Tibial nerve (tissue), 4 donors: ENCODE measurements at places on chromosomes 2 and 18.

DNA sequence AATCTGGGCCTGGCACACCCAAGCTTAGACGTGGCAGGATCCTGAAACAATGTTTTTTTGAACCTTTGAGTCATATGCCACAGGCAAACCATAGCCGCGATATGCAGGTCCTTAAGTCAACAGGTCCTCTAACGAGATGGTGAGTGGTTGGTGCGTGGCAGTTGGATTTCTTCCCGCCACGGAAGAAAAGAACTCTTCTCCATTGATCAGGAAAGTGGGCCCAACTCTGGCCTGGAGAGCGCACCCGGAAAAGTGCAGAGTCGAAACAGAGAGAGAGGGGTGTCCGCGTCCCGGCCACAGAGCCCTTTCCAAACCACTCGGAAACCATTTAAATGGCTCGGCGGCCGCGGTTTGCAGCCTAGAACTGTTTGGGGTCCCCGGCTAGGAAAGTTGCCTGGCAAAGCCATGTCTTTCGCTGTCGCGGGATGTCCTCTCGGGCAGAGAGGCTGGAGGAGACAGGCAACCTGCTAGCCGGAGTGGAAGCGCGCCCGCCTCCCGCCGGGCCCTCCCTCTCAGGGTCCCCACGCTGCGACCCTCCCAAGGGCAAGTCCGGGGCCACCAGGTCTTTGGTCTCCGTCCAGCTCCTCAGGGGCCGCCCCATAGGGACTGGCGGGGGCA, 777 bp downstream of the GALNT3 start:
- DNase-seq, result no peak

- DNase-seq, result no peak
These were observed 42.3 kb downstream of the FSIP2 start for GRCh38 chr2:185780890-185781289.

DNA sequence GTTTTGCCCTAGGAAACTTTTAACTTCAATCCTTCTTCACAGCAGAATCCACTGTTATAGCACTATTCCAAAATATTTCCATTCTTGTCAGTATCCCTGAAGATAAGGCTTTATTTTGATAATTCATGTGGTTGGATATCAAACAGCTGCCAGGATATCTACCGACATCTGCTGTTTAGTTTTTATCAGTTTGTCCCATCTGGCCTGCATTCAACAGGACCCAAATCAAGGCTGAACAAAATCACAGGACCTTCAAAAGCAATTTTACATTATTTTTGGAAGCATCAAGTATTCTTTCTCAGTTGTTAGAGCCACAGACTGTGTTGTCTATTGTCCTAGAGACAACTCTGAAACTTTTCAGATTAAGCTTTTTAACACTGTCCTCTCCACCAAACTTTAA, 429.0 kb upstream of the PIK3C3 start:
- DNase-seq, result no peak

DNA sequence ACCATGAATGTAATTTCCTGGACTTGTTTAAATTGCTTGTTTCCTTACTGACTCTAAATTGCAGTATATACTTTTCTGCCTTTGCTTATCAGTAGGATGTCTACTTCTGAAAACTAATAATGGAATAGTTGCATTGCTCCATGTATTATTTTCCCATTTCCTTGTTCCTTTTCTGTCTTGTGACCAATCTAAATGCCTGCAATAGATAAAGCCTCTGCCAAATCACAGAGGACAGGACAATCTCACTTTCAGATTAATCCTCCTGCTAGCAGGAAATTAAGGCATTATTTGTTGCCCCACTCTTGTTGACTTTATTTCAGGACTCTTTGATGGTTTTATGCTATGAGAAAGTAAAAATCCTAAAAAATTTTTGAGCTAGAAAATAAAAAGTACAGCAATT, 4.7 kb upstream of the ESCO1 start:
- no peak for DNase-seq

DNA sequence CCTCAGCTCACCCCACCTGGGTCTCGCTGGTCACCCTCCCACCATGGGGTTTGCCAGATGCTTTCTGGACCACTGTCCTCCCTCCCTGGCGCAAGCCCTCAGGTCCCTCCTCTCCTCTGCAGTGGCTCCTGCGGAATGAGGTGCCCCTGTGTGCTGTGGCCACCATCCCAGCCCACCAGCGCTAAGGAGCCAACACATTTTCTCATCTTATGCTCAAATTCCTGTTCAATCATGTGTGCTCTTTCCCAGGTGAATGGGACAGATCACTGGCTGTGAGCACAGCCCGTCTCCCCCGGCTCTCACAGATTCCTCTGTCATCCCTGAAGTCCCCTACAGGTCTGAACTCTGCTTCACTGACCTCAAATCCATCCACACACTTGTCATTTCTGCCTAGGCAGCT, 15.2 kb upstream of the CCDC74B start:
- DNase-seq, result no peak

DNA sequence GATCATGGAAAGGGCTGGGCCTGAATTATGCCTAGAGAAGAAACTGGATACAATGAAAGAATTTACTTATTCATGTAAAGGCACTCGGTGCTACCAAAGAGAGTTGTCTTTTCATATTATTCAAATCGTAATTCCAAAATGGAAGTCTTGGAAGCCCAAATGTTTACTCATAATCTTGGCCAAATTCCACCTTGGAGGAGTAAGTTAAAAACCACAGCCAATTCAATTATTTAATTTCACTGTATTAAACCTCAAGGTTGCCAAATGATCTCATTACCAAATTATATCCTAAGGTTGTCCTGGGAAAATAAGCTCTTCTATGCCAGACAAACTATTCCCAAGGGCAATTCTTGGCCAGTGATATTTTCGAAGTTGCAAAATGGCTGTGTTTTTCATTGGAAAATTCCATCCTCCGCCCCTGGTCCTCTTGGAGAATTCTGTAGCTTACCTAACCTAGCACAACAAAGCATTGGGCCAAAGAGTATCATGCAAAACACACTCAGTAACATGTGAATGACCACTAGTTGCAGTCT, 11.1 kb upstream of the VPS4B start:
- no peak for DNase-seq

- no peak for DNase-seq
These were observed 111.7 kb upstream of the TNP1 start for GRCh38 chr2:216971593-216971992.

- no peak for DNase-seq
These were observed 104.6 kb upstream of the SIX3 start for GRCh38 chr2:44836916-44837315.

GRCh38 chr18:56565551-56566345, 72.6 kb downstream of the TXNL1 start:
- no peak for DNase-seq

GRCh38 chr2:68755071-68755470, 20.5 kb downstream of the ARHGAP25 start:
- no peak for DNase-seq

- no peak for DNase-seq
These were observed 468.3 kb upstream of the RGPD4 start for GRCh38 chr2:107358362-107358761.

DNA sequence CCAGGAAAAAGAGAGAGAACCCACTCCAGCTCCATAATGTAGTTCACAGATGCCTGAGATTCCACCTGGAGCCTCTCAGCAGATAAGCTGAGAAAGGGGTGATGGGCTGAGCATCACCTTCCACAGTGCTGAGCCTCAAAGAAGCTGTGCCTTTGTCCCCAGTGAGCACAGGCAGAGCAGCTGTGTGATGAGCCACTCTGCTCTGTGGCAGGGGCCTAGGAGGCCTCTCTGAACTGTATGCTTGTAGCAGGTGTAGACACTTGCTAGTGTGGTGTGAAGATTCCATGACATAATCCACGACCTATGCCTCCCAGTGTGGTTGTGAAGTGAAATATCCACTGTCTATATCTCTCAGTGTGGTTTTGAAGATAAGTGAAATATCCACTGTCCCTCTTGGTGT, 70.4 kb upstream of the MGAT4A start:
- DNase-seq, result no peak

DNA sequence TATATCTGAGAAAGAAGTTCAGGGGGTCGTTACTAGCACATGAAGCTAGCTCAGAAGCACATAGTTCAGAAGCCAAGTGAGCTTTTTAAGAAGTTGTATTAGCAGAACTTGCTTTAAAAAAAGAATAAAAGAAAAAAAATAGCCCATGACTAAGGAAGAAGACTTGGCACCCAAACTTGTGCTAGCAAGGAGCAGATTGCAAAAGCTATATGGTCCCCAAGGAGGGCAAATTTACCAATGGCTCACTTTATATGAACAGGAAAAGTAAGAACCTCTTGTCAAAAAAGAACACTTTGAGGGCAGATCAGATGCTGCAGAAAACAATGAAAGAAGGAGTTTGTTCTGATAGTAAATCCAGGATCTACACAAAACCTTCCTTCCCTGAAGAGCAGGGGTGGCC, 486.5 kb upstream of the ACVR2A start:
- peak; percentile 16 for DNase-seq

- DNase-seq, result no peak
These were observed 234.1 kb upstream of the ID2 start for GRCh38 chr2:8447610-8448221.

DNA sequence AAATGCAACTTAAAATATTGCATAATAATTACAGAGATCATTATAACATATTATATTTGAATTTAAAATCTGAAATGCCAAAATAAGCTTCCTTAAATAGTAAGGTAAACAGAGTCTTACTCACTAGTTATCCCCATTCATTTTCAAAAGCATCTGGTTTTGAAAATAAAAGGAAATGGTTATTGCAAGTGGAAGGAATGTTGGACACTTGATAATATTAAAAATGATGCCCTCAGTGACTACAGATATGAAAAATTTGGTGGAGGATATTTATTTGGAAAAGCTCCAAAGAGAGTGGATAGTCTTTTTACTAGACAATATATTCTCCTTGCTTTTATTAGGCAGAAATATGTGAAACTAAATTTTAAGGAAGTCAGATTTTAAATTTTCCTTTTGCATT, 39.7 kb downstream of the CDH19 start:
- DNase-seq, result no peak

DNA sequence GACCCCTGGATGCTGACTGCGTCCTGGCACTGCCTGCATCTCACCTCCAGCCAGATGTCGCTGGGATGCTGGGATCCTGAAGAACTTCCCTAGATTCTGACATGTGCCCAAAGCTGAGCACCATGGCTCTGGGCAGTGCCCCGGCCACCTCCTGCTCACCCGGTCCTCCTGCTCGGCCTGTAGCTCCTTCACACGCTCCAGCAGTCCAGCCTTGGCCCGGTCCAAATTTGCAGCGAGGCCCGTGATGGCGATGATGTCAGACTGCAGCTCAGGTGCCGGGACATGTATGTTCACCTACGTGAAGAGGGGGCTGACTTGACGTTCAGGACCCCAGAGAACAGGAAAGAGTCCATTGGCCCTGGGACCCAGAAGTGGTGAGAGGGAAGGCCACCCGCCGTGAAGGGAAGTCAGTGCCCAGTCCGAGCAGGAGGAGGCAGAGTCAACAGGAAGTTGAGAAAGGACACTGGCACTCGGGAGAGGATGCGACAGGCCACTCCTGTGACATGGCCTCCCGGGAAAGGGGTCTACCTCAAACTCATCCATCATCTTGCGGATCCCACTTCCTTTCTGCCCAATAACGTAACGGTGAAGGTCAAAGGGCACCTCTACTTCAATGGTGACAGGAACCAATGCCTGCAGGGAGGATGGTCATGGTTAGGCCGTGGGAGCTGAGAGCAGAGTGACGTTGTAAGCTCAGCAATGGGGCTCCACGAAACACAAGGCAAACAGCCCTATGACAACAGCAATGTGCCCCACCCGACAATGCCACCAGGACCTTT, 46.7 kb downstream of the ANO7 start:
- DNase-seq, result no peak

- DNase-seq, result no peak
These were observed 152.3 kb upstream of the STON1 start for GRCh38 chr2:48377646-48378045.

- no peak for DNase-seq
These were observed 24.0 kb upstream of the GLI2 start for GRCh38 chr2:120711694-120712093.

DNA sequence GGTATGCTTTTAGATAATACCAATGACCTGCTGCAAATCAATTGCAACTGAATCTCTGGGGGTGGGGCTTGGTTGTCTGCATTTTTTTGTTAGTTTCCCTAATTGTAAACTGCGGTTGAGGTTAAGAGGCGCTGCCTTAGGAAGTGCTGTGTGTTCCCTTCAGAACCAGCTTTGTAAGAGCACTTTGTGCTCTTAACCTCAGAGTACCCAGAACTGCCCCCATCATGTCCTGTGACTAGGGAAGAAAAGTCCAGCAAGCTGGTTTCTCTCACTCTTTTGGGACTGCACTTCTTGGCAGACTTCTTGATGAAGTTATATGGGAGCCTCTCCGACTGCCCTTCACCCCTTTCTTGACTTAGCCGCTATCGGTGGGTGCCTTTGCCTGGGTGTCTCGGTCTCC, 245.5 kb upstream of the CXCR4 start:
- no peak for DNase-seq

GRCh38 chr2:60355849-60356261, 197.6 kb downstream of the BCL11A start:
- DNase-seq, result no peak

DNA sequence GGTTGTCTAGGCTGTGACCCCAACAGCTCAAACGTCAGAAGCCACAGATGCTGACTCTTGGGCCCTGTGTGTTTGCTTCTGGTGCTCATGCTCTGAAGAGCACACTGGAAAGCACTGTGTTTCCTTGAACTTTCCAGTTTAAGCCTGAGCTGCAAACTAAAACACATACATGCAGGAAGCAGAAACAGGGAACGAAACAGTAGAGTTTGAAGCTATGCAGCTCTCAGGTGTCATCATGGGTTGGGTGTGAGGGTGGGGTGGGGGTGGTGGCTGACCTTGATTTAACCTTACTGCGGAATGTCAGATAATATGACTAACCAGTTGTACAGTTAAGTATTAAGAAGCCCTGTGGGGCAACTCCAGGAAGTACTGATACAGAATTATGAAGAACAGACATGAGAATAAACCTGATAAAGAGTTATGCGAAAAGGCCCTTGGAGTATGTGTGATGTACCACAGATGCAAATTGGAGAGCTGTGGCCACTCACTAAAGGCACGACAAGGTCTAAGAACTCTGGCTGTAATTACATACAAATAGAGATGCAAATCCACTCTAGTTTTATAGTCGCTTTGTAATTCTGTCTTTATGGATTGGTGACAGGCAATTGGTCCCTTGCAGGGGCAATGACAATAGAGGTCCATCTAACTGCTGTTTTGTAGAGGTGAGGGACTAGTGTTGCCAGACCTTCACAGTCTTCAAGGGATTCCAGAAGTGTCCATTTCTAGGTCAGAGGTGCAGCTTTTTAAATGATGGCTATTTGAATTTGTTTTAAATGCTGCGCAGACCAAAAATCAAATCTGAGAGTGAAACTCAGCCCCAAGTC, 273.1 kb downstream of the NAPG start:
- DNase-seq, result no peak
